ENCODE measurements at places on chromosomes 1 and 21. TPM values are rescaled to one million over a fixed set of nuclear protein-coding genes. Genes with fewer than 3 reads are reported as not detected.

NBPF4 gene
- 5.9 TPM for polyA plus RNA-seq

DNA sequence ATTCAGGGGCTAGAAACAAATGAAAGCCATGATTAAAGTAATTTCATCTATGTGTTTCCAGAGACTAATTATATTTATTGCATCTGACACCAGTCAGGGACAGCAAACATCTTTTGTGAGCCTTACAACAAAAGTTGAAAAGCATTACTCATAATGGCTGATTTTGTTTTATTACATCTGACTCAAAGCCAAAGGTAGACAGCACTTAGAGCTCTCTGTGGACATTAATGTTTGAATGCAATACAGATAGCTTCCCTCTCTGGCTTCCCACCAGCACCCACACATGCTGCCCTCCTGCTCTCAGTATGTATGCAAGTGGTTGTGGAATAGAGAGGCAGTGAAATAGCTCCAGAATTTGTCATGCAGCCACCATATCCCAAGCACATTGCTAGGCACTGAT lies 198.7 kb downstream of the SETD4 start:
- H3K36me3 ChIP-seq: no peaks in the 10 kb centered on the region
- H3K4me1 ChIP-seq: no peaks in the 10 kb centered on the region
- peaks cover 6% of the 10 kb centered on the region for H3K27me3 ChIP-seq
- no peak overlapping the region for H3K4me3 ChIP-seq

DNA sequence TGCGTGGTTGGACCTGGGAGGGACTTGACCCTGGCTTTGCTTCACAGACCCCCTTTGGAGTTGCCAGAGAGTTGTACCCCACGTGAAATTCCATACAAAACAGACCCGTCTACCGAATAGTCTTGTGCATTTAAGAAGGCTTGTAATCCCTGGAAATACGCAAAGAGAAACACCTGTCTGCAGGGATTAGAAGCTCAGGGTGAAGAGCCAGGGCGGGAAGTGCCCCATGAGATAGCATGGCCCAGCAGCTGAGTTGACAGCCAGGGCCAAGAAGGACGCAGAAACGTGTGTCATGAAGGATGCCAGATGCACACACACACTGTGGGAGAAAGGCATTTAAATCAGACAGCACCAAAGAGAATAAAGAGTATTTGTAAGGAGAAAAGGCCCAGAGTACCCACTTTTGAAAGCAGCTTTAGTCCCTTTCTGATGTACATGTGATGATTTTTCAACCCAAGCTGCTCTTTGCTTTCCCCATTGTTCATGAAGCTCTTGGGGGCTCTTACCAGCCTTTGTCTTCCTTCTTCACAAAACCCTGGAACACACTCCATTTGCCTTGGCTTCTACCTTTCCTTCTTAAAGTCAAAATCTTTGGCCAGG lies 46.6 kb downstream of the PCP4 start:
- no peaks in the 10 kb centered on the region for H3K4me1 ChIP-seq
- H3K36me3 ChIP-seq: no peaks in the 10 kb centered on the region
- no peak overlapping the region for H3K4me3 ChIP-seq

DNA sequence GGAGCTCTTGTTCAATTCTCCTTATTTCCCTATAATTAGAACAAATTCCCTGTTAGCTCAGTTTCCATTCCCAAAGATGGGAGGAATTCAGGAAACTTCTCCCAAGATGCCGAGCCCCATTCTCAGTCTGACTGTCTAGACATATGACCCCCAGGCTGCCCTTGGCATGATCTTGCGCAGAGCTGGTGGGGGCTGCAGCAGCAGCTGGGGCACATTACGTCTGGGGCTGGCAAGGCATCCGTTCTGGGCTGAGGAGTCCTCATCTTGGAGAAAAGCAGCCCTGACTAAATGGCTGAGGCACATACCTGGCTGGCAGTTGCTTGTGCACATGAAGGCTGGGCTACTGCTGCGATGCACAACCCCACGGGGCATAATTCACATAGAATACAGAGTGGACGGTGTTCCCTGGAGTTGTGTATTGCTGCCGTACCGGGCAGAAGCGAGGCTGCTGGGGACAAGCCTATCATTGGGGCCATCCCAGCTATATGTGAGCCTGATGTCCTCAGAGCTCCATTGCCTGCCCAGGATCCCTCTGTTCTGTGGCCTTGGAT lies 36.4 kb upstream of the TRABD2B start:
- no peaks in the 10 kb centered on the region for H3K36me3 ChIP-seq
- H3K4me1 ChIP-seq: no peaks in the 10 kb centered on the region
- no peak overlapping the region for H3K4me3 ChIP-seq
- no peak for DNase-seq
- no peak overlapping the region for H3K27ac ChIP-seq
- H3K27me3 ChIP-seq: peaks cover 4% of the 10 kb centered on the region

DNA sequence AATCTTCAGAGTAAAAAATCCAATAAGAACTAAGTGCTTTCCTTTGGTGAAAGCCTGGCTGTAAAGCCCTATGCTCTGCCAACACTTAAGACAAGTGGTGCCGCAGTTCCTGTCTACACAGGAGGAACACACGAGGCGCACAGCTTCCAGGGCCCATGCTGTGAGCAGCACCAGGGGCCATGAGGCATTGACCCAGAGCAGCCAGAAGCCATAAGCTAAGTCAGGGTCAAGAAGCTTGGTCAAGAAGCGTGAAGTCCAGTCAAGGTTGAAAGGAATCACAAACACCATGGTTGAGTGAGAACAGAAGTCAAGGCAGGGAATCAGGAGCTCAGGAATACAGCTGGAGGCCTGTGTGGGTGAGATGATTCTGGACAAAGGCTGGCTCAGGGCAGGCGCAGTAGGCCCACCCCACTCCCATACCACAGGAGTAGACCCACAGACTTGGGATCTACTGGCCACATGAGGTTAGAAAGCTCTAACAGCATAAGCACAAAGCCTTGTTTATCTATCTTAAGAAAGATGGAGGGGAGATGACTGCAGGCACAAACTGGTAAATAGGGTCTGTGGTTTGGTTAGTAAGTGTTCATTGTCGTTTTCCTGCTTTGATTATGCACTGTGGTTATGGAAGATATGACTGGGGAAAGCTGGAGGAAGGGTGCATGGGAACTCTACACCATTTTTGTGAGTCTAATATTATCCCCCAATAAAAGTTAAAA lies 42.9 kb upstream of the RCAN3 start:
- no peaks in the 10 kb centered on the region for H3K27me3 ChIP-seq
- peaks cover 3% of the 10 kb centered on the region for H3K4me1 ChIP-seq

DNA sequence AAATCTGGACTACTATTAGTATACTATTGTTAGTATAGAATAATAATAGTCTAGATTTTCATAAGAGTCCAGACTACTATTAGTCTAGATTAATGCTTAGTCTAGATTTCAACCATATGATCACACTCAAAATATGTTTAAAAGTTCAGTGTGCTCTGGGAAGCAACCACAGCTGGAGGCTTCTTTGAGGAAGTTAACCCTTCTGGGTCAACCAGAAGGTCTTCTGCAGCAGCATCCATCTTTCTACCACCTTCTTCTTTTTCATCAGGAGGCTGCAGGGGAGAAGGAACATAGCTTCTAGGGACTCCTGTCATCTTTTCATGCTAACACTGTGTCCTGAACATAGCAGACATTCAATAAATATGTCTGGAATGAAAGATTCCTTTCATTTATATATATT lies 51.2 kb upstream of the DNAJC6 start:
- DNase-seq: no peak
- peaks cover 19% of the 10 kb centered on the region for H3K4me1 ChIP-seq
- H3K27me3 ChIP-seq: no peaks in the 10 kb centered on the region
- H3K36me3 ChIP-seq: peaks cover 43% of the 10 kb centered on the region

CAMSAP2 gene
- polyA plus RNA-seq: 3.3 TPM

ACTRT2 gene
- polyA plus RNA-seq: not detected

DNA sequence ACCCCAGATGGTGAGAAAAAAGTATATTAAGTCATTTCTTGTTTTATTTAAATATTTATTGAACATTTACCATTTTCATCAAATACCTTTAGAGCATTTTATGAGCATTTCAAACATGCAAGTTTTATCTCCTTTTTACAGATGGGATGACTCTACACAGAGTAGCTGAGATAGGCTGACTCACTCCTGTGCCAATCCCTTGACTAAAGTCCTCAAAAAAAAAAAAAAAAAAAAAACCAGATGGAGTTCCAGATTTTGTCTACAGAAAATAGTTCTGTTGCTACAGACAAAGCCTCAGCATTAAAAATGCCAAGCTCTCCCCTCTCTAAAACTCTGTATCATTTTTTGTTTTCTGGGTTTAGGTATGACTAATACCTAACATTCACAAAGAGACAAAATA lies 303.0 kb upstream of the PLD5 start:
- no peaks in the 10 kb centered on the region for H3K27me3 ChIP-seq
- H3K36me3 ChIP-seq: no peaks in the 10 kb centered on the region
- H3K27ac ChIP-seq: no peak overlapping the region

GRCh38 chr1:198018529-198018928 lies 101.4 kb downstream of the LHX9 start:
- no peaks in the 10 kb centered on the region for H3K27me3 ChIP-seq
- no peak overlapping the region for H3K4me3 ChIP-seq
- no peaks in the 10 kb centered on the region for H3K36me3 ChIP-seq
- H3K27ac ChIP-seq: no peak overlapping the region

Measured in K562 (cell line).